A172 (cell line): ENCODE measurements at places on chromosomes 4 and X. TPM values are rescaled to one million over a fixed set of nuclear protein-coding genes. Genes with fewer than 3 reads are reported as not detected.

The PCDH10 gene
- total RNA-seq: 14.1 and 18.9 TPM in 2 replicates

The TCEAL6 gene
- total RNA-seq: not detected in 2 replicates

The PRRG3 gene
- total RNA-seq: not detected in 2 replicates

The UGT2B17 gene
- not detected in 2 replicates for total RNA-seq

The CT45A5 gene
- total RNA-seq: not detected in 2 replicates

The MXRA5 gene
- 0.84 and 1.1 TPM in 2 replicates for total RNA-seq

The GPC3 gene
- total RNA-seq: not detected in 2 replicates

The CHRDL1 gene
- total RNA-seq: not detected in 2 replicates

The GLRA2 gene
- total RNA-seq: not detected in 2 replicates

The UCP1 gene
- not detected in 2 replicates for total RNA-seq

The FDCSP gene
- not detected in 2 replicates for total RNA-seq

The GTPBP6 gene
- total RNA-seq: 62.6 and 67.0 TPM in 2 replicates

The SMIM10L2A gene
- total RNA-seq: 0.29 TPM in 1 of 2 replicates, not detected in the other

The TRIM2 gene
- 23.7 and 46.6 TPM in 2 replicates for total RNA-seq

The ATP8A1 gene
- total RNA-seq: not detected in 2 replicates

The GYPE gene
- not detected in 2 replicates for total RNA-seq

The SHROOM3 gene
- total RNA-seq: 13.2 and 19.0 TPM in 2 replicates

The MAGEA2B gene
- 0.77 TPM in 1 of 2 replicates, not detected in the other for total RNA-seq

The CASP3 gene
- total RNA-seq: 57.5 and 57.9 TPM in 2 replicates

The FGF2 gene
- 188 and 216 TPM in 2 replicates for total RNA-seq

The DMRTC1 gene
- not detected in 2 replicates for total RNA-seq

The BEX4 gene
- total RNA-seq: 1.2 TPM in 1 of 2 replicates, not detected in the other

The ZNF595 gene
- total RNA-seq: 18.0 and 21.2 TPM in 2 replicates

The FGF13 gene
- not detected in 2 replicates for total RNA-seq

The CLGN gene
- total RNA-seq: 0.53 and 1.3 TPM in 2 replicates

The GPR50 gene
- total RNA-seq: not detected in 2 replicates

The MAGEA12 gene
- 0.96 and 1.8 TPM in 2 replicates for total RNA-seq

The PPP1R2C gene
- total RNA-seq: not detected in 2 replicates

The NIPAL1 gene
- 0.29 and 0.88 TPM in 2 replicates for total RNA-seq

The TLR2 gene
- not detected in 2 replicates for total RNA-seq

The DMP1 gene
- not detected in 2 replicates for total RNA-seq

The ADGRG4 gene
- not detected in 2 replicates for total RNA-seq

The DHX15 gene
- total RNA-seq: 132 and 153 TPM in 2 replicates

The USP53 gene
- 7.6 and 16.9 TPM in 2 replicates for total RNA-seq

The SUPT20HL2 gene
- not detected in 2 replicates for total RNA-seq

The CLDN2 gene
- not detected in 2 replicates for total RNA-seq

The C4orf51 gene
- not detected in 2 replicates for total RNA-seq

The TEC gene
- not detected in 2 replicates for total RNA-seq

The SH3TC1 gene
- 7.2 and 10.0 TPM in 2 replicates for total RNA-seq

The TMEM156 gene
- 0.19 and 0.81 TPM in 2 replicates for total RNA-seq

The DCAF8L2 gene
- total RNA-seq: not detected in 2 replicates

The CFAP299 gene
- 0.28 and 3.8 TPM in 2 replicates for total RNA-seq

The RIPPLY1 gene
- total RNA-seq: 0.10 TPM in 1 of 2 replicates, not detected in the other

The FGFR3 gene
- total RNA-seq: 12.4 and 19.8 TPM in 2 replicates

The TMPRSS11B gene
- total RNA-seq: not detected in 2 replicates

The CDKN2AIP gene
- total RNA-seq: 23.3 and 25.5 TPM in 2 replicates

The TCEAL7 gene
- 16.6 and 29.0 TPM in 2 replicates for total RNA-seq
